SK-N-SH (cell line): ENCODE measurements at places on chromosomes 7 and 10. TPM values are rescaled to one million over a fixed set of nuclear protein-coding genes. Genes with fewer than 3 reads are reported as not detected.
A peak's percentile ranks its signal among the peaks of the same experiment; 100 is the strongest.

GRCh38 chr7:2399848-2400587 is 3.4 kb upstream of the CHST12 start:
- H3K36me3 ChIP-seq: no peaks in the 10 kb centered on the region
- H3K27ac ChIP-seq: peak overlapping the region; percentile 80
- peaks cover 10% of the 10 kb centered on the region; the same call in 1 of the 2 replicates for H3K4me1 ChIP-seq
- H3K27me3 ChIP-seq: no peaks in the 10 kb centered on the region
- H3K4me3 ChIP-seq: peak overlapping the region; percentile 4; the same call in 1 of the 2 replicates
- DNase-seq: peak; percentile 72

- H3K27me3 ChIP-seq: no peaks in the 10 kb centered on the region
- no peaks in the 10 kb centered on the region for H3K36me3 ChIP-seq
- DNase-seq: no peak
- no peaks in the 10 kb centered on the region for H3K4me1 ChIP-seq
Observed at GRCh38 chr7:19561121-19561805, 147.6 kb downstream of the POLR1F start.

GRCh38 chr10:88039496-88040200 is 176.2 kb downstream of the PTEN start:
- H3K4me3 ChIP-seq: no peak overlapping the region
- H3K27ac ChIP-seq: no peak overlapping the region
- no peak for DNase-seq
- H3K27me3 ChIP-seq: no peaks in the 10 kb centered on the region
- peaks cover 15% of the 10 kb centered on the region for H3K4me1 ChIP-seq

DNA sequence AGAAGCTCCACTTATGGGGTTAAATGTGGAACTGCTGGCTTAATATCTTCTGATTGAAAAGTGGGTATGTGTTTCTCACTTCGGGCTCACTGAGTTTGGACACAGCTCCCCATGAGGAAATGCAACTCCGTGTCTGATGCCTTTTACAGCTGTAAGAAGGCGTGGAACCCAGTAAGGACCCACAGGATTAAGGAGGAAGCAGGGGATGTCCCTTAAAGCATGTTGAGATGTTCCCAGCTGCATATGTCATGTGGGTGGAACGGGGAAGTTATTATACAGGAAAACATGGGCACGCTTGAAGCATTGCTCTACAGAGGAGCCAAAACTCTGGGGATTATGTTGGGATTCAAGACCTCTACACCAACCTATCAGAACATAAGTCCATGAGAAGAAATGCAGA is 224.4 kb downstream of the NEBL start:
- DNase-seq: no peak
- no peak overlapping the region for H3K4me3 ChIP-seq
- no peak overlapping the region for H3K27ac ChIP-seq
- no peaks in the 10 kb centered on the region for H3K27me3 ChIP-seq
- H3K36me3 ChIP-seq: no peaks in the 10 kb centered on the region

GRCh38 chr7:93544691-93545090 is 29.8 kb downstream of the CALCR start:
- no peaks in the 10 kb centered on the region for H3K27me3 ChIP-seq
- no peaks in the 10 kb centered on the region for H3K4me1 ChIP-seq
- no peak overlapping the region for H3K27ac ChIP-seq

GRCh38 chr7:80197627-80198026 is 63.0 kb downstream of the GNAI1 start:
- H3K4me1 ChIP-seq: no peaks in the 10 kb centered on the region
- no peak overlapping the region for H3K4me3 ChIP-seq
- peaks cover 63% of the 10 kb centered on the region for H3K36me3 ChIP-seq
- no peak for DNase-seq

DNA sequence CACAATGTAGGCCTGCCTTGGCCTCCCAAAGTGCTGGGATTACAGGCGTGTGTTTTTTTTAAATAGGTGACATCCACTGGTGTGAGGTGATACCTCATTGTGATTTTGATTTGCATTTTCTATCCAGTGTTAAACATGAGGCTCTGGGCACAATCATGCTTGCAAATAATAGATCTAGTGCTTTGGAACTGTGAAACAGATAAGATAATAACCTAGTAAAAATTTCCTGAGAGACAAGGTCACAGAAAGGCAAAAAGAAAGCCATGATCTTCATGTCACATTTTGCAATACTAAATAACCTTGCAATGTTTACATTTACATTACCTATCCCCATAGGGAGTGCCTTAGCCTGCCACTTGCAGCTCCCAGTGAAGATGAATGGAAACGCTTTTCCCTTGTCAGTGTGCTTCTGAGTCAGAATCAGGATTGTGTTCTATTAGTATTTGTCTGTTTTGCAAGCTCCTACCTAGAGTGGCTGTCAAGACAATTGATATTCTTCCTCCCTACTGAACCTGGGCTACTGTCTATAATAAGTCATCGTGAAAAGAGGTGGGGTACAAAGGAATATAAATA is 256.5 kb downstream of the PHTF2 start:
- DNase-seq: no peak
- no peak overlapping the region for H3K4me3 ChIP-seq
- no peak overlapping the region for H3K27ac ChIP-seq

DNA sequence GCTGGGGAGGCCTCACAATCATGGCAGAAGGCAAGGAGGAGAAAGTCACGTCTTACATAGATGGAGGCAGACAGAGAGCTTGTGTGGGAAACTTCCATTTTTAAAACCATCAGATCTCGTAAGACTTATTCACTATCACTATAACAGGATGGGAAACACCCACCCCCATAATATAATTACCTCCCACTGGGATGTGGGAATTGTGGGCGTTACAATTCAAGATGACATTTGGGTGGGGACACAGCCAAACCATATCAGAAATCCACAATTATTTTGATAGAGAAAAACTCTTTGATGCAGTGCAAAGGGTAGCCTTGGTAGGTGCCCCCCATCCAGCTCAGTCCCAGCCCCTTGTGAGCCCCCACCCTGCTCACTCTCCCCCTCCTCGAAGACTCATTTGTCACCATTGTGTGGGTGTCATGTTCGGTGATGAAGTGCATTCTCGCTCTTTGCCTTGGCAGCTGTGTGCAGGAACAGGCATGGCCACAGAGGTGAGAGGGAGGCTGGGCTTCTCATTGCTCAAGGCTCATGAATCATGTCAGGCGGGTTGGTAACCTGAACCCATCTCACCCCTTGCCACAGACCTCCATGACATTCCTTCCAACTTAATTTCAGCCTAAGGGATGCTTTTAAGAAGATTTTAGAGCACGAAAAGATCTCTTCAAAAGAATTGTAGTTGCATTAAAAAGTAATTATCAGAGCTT is 75.9 kb downstream of the BUB3 start:
- H3K4me1 ChIP-seq: no peaks in the 10 kb centered on the region
- no peak overlapping the region for H3K4me3 ChIP-seq
- H3K27ac ChIP-seq: no peak overlapping the region
- no peaks in the 10 kb centered on the region for H3K36me3 ChIP-seq
- H3K27me3 ChIP-seq: no peaks in the 10 kb centered on the region

- no peak for DNase-seq
- H3K27ac ChIP-seq: no peak overlapping the region
- no peak overlapping the region for H3K4me3 ChIP-seq
- H3K36me3 ChIP-seq: no peaks in the 10 kb centered on the region
- no peaks in the 10 kb centered on the region for H3K4me1 ChIP-seq
Observed at GRCh38 chr7:47239034-47239433, 342.9 kb downstream of the TNS3 start.

GRCh38 chr10:28118985-28119628 is 120.2 kb upstream of the ODAD2 start:
- no peak for DNase-seq
- H3K4me1 ChIP-seq: no peaks in the 10 kb centered on the region
- H3K36me3 ChIP-seq: no peaks in the 10 kb centered on the region
- no peak overlapping the region for H3K4me3 ChIP-seq

DNA sequence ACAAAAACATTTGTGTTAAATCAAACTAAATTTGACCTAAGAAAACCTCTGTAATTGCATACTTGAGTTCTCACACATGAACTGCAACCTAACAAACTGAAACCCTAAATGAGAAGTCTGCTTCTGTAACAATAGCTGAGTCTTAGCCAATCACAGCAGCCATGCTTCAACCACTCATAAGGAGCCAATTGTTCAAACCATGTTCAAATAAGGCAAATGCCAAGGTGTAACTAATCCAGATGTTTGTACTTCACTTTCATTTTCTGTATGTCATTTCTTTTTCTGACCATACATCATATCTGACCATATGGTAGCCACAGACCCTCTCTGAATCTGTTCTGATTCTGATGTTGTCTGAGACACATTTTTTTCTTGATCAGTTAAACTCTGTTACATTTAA is 47.5 kb upstream of the ANTXRL start:
- H3K27me3 ChIP-seq: no peaks in the 10 kb centered on the region
- H3K27ac ChIP-seq: no peak overlapping the region
- DNase-seq: no peak
- H3K4me1 ChIP-seq: peaks cover 10% of the 10 kb centered on the region; the same call in 1 of the 2 replicates

DNA sequence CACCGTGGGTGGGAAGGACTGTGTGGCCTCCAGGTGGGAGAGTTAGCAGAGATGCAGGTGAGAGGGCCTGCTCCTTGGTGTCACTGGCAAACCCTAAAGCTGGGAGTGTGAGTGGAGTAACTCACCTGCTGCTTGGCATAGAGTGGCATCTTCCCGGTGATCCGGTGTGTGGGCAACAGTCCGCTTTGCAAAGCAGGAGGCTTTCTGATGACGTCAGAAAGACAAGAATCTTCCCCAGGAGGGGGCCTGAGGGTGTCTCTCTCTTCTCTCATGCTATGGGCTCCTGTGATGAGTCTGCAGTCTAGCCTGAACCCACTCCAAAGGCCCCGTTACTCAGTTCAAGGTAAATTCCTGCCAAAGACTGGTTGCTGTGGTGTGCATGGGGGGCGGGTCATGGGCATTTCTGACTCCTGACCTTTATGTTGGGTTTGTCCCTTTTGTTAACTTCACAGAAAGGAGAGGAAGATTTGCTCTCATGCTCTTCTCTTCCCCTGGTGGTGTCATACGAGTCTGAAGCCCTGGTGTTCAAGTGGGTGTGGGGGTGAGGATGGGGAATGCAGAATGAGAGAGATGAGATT is 187.9 kb downstream of the GATA3 start:
- peaks cover 10% of the 10 kb centered on the region; the same call in 1 of the 2 replicates for H3K4me1 ChIP-seq
- H3K4me3 ChIP-seq: no peak overlapping the region
- no peaks in the 10 kb centered on the region for H3K36me3 ChIP-seq
- H3K27ac ChIP-seq: no peak overlapping the region

- H3K27ac ChIP-seq: peak overlapping the region; percentile 92
- no peaks in the 10 kb centered on the region for H3K36me3 ChIP-seq
- no peak overlapping the region for H3K4me3 ChIP-seq
- H3K27me3 ChIP-seq: no peaks in the 10 kb centered on the region
Observed at GRCh38 chr10:63430091-63430998, 35.4 kb downstream of the JMJD1C start.

DNA sequence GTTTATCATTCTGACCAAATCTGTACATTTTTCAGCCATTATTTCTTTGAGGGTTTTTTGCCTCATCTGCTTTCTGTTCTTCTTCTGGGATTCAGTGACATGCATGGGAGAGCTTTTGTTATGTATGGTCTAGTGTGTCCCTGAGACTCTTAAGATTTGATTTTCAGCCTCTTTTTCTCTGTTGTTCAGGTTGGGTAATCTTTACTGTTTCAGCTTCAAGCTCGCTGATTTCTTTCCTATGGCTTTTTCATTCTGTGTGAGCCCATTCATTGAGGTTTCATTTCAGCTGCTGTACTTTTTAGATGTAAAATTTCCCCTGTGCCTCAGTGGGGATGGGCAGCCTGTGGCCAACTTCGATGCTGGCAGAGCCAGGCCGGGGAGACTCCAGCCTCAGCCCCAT is 38.1 kb downstream of the FOXK1 start:
- no peak for DNase-seq
- no peaks in the 10 kb centered on the region for H3K36me3 ChIP-seq
- no peak overlapping the region for H3K4me3 ChIP-seq

GRCh38 chr10:75211007-75211691 is 553 bp downstream of the VDAC2 start:
- DNase-seq: peak; percentile 24
- H3K27ac ChIP-seq: peak overlapping the region; percentile 96
- H3K4me1 ChIP-seq: peaks cover 15% of the 10 kb centered on the region; the same call in 1 of the 2 replicates

GRCh38 chr7:82335927-82336326 is 107.7 kb downstream of the CACNA2D1 start:
- no peak overlapping the region for H3K4me3 ChIP-seq
- peak; percentile 77 for DNase-seq
- no peaks in the 10 kb centered on the region for H3K27me3 ChIP-seq
- peaks cover 8% of the 10 kb centered on the region for H3K36me3 ChIP-seq
- H3K4me1 ChIP-seq: peaks cover 28% of the 10 kb centered on the region
- H3K27ac ChIP-seq: no peak overlapping the region

GRCh38 chr10:126749015-126749655 is 78.6 kb upstream of the C10orf90 start:
- H3K4me3 ChIP-seq: no peak overlapping the region; the same call in 1 of the 2 replicates
- no peaks in the 10 kb centered on the region for H3K4me1 ChIP-seq
- no peaks in the 10 kb centered on the region for H3K27me3 ChIP-seq
- H3K27ac ChIP-seq: no peak overlapping the region
- H3K36me3 ChIP-seq: no peaks in the 10 kb centered on the region

- H3K4me3 ChIP-seq: no peak overlapping the region
- H3K36me3 ChIP-seq: peaks cover 14% of the 10 kb centered on the region
- no peak overlapping the region for H3K27ac ChIP-seq
- no peaks in the 10 kb centered on the region for H3K4me1 ChIP-seq
- peaks cover 9% of the 10 kb centered on the region; the same call in 1 of the 2 replicates for H3K27me3 ChIP-seq
Observed at GRCh38 chr7:116762971-116763370, 91.0 kb downstream of the MET start.

DNA sequence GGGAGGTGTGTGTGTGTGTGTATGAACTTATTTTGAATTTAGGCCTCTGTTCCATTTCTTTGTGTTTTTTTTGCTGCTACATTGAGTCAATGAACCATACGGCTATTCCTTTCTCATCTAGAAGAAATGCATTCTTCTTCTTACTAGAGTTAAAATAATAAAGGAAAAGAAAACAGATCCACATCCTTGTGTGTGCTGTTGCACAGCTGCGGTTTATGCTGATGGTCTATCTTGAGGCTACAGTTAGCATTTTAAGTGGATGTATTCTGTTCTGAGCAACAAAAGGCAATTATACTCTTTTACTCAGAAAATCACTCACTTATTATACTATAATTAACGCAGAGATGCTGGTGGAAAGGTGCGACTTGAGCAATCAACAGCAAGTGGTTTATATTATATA is 615.0 kb upstream of the MBL2 start:
- no peak overlapping the region for H3K4me3 ChIP-seq
- DNase-seq: no peak
- H3K4me1 ChIP-seq: no peaks in the 10 kb centered on the region; the same call in 1 of the 2 replicates
- H3K27ac ChIP-seq: no peak overlapping the region

- DNase-seq: no peak
- H3K27me3 ChIP-seq: no peaks in the 10 kb centered on the region
- H3K36me3 ChIP-seq: no peaks in the 10 kb centered on the region
- H3K27ac ChIP-seq: no peak overlapping the region
Observed at GRCh38 chr10:72375585-72375984, 20.9 kb upstream of the DNAJB12 start.

GIMAP2 gene
- 4.1 and 5.7 TPM in 2 replicates for polyA plus RNA-seq

SLC18A2 gene
- 0.02 TPM in 1 of 2 replicates, not detected in the other for polyA plus RNA-seq

CLEC2L gene
- not detected in 2 replicates for polyA plus RNA-seq

RAPGEF5 gene
- 1.2 and 1.8 TPM in 2 replicates for polyA plus RNA-seq

NPY gene
- 2.6 and 8.2 TPM in 2 replicates for polyA plus RNA-seq

JAKMIP3 gene
- polyA plus RNA-seq: 0.02 TPM in 2 replicates

SLC13A1 gene
- polyA plus RNA-seq: not detected in 2 replicates

DDX21 gene
- 40.1 and 58.4 TPM in 2 replicates for polyA plus RNA-seq

AGAP9 gene
- 9.1 and 9.9 TPM in 2 replicates for polyA plus RNA-seq
